ENCODE measurements at places on chromosomes 5 and 9.

GRCh38 chr9:94903961-94904421, 177.5 kb downstream of the AOPEP start:
- DNase-seq: peak; percentile 85

GRCh38 chr9:114311571-114312512, 11.1 kb upstream of the ORM1 start:
- DNase-seq: no peak

GRCh38 chr5:113985505-113985904, 376.4 kb upstream of the KCNN2 start:
- no peak for DNase-seq

GRCh38 chr5:83077662-83078261, 415 bp downstream of the XRCC4 start:
- DNase-seq: peak; percentile 5

DNA sequence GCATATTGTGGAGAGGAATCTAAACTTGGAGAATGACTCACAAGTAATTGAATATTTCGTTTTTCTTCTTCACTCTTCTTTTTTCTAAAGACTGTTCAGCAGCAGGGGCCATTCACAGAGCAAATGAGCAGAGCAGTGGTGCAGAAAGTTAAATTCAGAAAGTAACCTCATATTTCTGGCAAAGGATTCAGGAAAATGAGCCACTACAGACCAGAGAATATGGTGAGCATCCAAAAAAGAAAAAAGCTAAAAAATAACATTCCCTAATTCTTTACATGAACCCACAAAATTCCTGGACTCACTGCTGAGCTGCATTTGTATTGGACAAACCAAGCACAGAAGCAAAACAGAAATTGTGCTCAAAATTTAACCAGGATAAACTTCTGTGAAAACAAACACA, 1486.8 kb upstream of the C9orf72 start:
- no peak for DNase-seq

DNA sequence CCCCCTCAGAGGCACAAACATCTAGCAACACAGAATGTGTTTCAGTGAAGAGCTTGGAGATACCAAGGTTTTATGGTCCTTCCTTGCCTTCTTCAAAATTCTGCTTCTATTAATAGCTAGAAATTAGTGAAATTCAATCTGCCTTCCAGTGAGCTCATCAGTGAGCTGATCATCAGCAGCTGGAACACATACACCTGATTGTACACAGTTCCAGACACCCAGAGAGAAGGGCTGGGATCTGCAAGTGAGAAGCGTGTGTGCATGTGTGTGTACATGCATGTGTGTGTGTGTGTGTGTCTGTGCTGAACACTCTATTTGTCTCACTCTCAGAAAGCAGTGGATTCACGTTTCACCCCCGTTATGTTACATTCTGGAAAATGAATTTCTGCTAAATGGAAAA, 28.5 kb downstream of the CFAP90 start:
- DNase-seq: no peak

DNA sequence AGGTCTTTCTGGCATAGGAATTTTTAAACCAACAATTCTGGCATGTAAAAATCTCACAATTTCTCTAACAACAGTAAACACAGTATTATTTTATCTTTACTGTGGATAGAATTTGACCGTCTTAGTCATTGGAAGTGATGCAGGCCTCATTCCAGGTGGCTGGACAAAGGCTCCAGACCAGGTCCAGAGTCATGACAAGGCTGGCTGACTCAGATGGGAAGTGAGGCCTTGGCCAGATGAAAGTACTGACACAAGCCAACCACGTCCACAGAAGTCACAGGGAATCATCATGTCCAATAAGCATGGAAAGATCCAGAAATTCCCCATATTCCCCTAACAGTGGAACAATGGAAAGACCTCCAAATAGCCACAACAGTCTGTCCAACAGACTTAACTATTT, 12.4 kb downstream of the SPOCK1 start:
- DNase-seq: no peak

DNA sequence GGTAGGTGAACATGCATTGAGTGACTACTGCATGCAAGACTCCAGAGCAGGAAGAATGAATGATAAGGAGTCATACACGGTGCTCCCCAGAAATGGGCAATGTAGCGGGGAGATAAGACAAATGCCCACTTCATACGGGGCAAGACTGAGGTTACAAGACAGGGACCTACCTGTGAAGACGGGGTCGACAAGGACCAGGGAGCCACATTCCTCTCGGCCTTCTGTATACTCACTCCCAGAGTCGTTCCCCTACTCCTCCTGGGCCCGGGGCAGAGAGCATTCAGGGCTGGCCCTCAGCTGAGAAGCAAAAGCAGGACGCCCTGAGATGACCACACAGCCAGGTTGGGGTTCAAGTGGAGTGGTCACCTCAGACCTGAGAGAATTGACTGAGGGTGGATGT, 26.7 kb downstream of the PITX1 start:
- no peak for DNase-seq

DNA sequence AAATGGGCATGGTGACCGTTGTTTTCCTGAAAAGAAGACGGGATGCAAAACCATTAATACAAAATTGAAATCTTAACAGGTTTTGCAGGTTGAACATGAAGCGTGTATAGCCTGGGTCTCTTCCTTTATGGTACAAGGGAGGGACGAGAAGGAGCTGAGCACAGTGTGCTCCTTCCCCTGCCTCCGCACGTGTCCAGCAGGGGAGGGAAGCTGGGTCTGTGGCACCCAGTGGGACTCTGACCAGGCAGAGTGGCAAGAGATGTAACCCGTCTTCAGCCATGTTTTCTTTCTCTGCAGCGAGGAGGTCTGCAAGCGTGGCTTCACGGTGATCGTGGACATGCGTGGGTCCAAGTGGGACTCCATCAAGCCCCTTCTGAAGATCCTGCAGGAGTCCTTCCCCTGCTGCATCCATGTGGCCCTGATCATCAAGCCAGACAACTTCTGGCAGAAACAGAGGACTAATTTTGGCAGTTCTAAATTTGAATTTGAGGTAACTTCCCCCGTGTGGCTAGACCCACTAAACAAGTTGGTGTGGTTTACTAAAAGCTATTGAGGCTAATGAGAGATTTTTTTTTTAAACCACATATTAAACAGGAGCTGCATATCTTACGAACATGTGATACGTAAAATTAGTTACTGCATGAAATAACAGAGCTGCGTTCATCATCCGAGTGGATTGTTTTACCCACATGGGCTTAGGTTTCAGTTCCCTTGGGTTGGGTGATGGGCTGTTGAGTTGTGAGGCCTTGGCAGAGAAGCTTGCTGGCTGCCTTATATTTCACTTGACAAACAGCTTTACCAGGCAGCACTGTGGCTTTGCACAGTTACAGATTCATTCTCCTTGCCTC, 143.7 kb downstream of the TRIO start:
- DNase-seq: peak; percentile 74

DNA sequence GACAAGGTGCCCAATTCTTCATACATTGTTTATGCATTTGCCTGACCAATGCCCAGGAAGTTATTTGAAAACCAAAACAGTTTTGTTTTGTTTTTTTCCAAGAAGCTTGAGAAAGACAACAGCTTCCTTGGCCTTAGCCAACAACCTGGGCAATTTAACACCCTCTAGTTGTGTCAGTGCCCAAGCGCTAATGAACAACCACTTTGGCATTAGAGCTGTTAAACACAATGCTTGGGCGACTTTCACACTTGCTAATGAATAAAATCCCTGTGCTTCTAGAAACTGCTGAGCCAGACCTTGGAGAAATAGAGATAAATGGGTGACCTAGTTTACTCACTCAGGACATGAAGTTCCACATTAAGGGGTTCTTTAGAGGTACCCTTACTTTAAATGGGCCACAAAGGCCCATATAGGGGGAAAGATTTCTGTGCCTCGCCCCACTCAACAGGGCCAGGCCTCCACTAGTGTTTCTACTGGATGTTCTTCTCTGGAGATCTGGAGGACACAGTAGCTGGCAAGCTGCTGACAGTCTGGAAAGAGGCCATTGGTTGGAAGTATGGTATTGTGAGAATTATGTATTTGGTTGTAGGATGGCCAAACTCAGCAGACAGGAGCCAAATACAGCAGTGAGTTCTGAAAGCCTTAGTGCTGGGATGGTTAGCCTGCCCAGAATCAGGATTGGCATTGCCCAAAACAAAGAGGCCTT, 179.8 kb downstream of the DOCK8 start:
- no peak for DNase-seq

DNA sequence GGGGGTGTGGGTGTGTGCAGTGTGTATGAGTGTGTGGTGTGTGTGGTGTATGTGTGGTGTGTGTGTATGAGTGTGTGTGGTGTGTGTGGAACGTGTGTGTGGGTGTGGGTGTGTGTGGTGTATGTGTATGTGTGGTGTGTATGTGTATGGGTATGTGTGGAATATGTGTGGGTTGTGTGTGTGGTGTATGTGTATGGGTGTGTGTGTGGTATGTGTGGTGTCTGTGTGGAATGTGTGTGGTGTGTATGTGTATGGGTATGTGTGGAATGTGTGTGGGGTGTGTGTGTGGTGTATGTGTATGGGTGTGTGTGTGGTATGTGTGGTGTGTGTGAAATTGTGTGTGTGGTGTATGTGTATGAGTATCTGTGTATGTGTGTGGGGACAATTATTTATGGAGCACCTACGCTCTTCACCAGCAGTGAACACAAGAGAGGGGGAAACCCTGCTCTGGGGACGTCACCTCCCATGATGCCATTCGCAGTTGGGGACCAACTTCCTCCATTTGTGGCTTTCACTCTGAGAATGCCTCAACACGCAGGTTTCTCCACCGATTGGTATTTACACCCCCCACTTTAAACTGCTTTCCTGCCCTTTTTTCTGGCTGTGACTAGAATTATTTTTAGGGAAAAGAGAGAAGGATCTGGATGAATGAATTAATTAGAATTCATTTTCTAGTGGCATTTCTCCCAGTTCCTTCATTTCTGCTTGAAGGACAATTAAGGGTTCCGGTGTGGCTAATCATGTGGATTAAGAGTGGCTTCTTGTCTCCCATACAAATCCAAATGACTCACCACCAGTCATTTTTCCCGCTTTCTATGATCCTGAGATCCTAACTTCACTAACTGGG, 238.1 kb downstream of the ROR2 start:
- DNase-seq: no peak

- DNase-seq: no peak
These were observed 65.9 kb downstream of the GARNL3 start for GRCh38 chr9:127330501-127330900.

DNA sequence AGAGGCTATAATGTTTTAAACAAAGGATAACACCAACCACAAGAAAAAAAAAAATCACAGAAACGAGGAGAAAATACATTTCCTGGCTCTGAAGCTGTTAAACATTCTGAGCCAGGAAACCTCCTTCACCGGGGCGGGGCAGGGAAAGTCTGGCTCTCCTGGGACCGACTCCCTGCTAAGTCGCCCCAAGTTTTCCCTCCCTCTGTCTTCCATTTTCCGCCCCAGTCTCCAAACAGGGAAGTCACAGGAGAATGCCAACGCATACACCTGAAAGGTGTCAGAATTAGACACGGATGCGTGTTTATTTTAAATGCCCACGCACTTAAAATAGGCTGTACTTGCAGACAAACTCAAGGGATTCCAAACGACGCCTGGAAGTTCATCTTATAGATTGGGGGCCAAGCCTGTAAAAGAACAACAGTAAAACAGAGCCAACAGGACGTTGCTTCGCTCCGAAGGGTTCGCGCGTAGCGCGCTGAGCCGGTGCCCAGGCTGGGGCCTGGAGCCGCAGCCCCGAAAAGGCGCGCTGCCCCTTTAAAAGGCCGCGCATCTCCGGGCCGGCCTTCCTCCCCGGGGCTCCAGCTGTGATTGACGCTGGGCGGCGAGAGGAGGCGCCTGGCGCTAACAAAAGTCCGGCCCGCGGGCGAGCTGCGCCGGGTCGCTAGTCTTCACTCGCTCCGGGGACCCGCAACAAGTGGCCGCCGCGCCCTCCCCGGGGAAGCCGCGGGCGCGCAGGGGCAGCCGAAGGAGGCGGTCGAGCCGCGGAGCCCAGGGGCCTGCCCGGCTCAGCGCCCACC, at the start of gene FBXL7:
Gene FBXL7, plus strand, starts transcription at position 653 of the 797 bp plus-strand sequence.
- peak; percentile 79 for DNase-seq

DNA sequence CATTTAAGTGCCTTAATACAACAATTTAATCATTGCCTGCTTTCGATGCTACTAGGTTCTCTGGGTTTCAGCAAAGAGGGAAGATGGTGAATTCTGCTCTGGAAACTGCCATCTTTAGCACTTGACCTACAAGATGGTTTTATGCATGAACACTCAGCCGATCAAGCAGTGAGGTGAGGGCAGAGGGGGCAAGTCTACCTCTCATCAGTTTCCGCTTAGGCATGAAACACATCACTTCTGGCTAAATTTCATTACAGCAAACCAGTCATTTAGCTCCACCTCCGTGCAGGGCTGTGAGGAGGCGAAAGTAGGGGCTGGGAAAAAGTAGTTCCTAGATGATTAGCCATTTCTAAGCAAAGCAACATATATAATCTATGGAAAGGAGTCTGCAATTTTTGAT, 1018.0 kb downstream of the CDH18 start:
- no peak for DNase-seq

- DNase-seq: no peak
These were observed 5.0 kb downstream of the SRD5A1 start for GRCh38 chr5:6638236-6638635.
